ENCODE measurements at places on chromosomes 3 and 15.

GRCh38 chr3:125990253-125990970 is 21.4 kb downstream of the ROPN1B start:
- peak; percentile 92 for DNase-seq

DNA sequence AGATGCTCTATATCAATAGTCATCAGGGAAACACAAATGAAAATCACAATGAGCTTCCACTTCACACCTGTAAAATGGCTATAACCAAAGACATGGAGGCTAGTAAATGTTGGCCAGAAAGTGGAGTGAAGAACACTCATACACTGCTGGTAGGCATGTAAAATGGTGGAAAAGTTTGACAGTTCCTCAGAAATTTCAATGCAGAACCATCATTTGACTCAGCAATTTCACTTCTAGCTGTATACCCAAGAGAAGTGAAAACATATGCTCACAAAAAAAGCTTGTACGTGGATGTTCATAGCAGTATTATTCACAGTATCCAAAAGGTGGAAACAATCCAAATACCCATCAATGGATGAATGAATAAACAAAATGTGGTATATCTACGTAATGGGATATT is 19.2 kb upstream of the TOP2B start:
- no peak for DNase-seq

DNA sequence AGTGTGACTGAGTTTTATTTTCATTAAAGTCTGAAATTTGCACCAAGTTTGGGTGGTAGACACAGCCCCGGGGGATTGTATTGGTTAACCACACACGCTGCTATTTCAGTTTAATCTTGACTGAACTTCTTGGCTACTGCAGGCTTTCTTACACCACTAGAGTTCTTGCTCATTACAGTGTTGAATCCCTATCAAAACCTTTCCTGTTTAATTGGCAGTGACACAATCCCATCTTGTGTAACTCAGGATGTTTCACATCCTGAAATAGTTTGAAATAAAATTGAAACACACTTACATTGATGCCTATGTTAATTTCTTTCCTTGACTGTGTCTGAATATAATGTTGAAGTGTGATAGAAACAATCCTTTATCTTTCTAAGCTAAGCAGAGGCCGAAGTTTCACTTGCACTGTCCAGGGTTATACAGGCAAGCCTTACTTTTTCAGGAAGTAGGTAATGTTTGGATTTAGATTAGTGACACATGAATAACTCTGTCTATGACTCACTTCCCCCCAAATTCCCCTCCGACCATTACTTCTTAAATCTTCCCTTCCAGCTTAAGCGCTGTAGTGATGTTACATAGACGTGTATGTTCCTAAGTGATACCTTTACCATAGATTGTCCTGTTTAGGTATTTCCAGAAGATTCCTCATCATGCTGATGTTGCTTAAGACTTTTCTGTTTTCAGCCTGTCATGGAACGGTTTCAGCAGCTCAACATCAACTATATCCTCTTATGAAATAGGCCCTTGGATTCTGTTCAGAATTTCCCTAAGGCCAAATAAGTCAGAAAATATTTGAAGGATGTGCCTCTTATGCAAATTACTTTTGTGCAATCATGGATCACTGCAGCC is 16.8 kb downstream of the ATG7 start:
- DNase-seq: no peak

GRCh38 chr3:34783876-34784275 is 855.4 kb upstream of the ARPP21 start:
- no peak for DNase-seq

GRCh38 chr15:94023531-94023930 is 207.8 kb upstream of the MCTP2 start:
- DNase-seq: no peak

GRCh38 chr15:57534281-57534680 is 57.4 kb upstream of the MYZAP start:
- DNase-seq: no peak
